ENCODE measurements at places on chromosomes 3 and 15.

- no peak for DNase-seq
Observed at GRCh38 chr15:41286665-41287333, 45.6 kb downstream of the OIP5 start.

DNA sequence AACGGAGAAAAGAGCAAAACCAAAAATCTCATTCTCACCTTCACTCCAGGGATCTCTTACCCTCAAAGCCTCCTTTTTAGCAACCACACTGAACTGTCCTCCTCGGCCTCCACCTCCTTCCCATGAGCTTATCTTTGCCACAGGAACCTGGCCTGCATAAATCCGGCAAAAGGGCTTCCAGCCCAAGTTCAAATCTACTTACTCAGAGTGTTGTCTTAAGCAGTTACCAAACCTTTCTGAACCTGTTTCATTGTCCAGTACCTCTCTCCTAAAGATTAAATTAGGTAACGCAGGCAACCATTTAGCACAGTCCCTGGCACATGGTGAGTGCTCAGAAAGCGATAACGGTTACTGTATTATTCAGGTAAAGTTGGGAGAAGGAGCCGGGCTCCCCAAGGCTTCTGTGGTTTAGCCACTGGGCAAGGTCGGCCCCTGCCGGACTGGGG, 777 bp downstream of the CIB1 start:
- DNase-seq = no peak

DNA sequence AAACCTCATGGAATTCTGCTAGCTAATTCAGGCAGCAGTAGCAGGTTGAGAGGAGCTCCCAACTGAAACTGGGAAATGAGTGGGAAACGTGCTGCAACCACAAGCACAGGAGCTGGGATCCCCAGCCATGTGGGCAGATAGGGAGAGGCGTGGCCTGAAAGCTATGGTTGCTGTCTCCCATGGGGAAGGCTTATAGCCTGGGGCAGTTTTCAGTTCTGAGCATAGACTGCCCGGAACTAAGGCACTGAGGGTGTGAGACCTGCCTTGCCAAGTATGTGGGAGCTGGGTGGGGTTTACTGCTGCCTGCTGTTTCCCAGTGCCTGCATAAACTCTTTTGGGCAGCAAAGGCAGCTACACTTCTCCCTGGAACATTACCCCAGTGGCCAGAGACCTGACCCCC, 229.5 kb downstream of the TUSC7 start:
- DNase-seq = no peak

DNA sequence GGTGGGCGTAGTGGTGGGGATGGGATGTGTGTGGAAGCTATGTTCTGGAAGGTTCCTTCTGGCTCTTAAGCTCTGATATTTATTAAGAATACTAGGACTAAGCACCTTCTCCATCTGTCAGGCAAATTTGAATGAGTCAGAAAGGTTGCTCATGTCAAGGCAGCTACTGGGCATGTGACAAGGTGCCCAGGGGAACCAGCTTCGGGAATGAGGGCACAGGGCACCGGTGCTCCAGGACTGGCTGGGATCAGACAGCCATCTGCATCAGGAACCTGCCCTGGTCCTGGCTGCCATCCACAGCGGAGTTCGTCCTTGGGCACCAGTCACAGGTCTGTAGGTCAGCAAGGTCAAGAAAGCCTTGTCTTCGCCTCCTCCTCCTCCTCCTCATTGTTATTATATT, 32.5 kb downstream of the CA12 start:
- no peak for DNase-seq
